ENCODE measurements at places on chromosomes 16 and 17.

- DNase-seq, result no peak
Observed at GRCh38 chr17:62024866-62025265, 40.2 kb downstream of the MED13 start.

DNA sequence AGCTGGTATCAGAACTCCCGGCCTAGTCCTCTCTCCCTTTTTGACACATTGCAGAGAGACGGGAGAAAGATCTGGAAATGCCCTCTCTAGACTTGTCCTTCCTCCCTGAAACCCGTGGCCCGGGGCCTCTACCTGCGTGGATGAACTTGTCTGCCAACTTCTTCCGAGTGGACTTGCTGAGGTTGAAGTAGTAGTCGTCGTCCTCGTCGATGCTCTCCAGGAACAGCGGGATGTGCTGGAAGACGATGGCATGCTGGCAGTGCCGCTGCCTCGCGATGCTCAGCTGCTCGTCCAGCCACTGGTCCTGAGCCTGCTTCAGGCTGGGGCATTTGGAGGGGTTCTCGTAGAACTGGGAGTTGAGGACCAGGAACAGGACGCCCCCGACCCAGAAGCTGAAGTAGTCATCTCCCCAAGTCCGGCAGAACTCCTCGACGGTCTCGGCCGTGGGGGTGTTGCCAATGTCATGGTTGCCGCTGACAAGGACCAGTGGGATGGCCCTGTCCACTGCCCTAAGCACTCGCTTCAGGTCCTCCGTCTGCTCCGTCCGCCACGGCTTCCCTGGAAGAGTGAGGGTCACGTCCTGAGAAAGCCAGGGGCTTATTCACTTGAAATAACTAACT, 99.1 kb downstream of the CPPED1 start:
- no peak for DNase-seq

DNA sequence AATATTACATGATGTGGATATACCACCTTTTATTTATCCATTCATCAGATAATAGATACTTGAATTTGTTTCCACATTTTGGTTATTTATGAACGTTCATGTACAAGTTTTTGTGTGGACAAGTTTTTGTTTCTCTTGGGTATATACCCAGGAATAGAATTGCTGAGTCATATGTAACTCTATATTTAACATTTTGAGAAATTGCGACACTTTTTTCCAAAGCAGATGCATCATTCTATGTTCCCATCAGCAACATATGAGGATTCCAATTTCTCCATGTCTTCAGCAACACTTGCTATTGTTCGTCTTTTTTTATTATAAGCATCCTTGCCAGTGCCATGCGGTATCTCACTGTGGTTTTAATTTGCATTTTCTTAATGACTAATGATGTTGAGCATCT, 93.9 kb downstream of the GSG1L start:
- no peak for DNase-seq

DNA sequence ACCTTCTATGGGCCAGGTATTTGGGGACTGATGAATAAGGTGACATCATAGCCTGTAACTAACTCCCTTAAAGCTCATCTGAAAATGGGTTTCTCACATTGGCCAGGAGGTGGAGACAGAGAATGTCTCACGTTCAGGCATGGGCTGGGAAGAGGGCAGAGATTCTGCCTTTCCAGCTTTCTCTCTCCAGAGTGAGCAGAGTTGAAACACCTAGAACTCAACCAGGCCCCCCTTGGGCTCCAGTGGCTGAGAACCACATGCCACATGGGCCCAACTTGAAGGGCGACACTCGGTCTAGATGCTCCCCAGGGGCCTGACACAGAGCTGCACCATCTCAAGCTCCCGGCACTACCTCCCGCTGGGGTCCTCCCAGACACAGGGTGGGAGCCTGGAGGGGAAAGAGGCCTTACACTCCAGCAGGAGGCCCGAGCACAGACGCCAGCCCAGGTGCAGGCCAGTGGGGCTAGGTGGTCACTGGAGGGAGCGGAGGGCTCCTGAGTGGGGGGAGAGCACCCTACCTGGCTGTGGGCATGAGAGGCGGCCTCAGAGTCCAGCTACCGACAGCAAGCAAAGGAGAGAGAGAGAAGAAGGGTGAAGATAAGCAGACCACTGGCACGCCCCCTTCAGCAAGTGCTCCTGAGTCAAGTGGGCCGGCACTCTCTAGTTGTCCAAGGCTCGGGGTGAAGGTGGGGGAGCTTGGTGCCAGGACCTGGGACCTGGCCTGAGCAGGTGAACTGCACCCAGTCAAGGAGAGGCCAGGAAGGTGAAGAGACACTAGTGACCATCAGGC, 55.9 kb downstream of the MYO18A start:
- peak; percentile 61 for DNase-seq

GRCh38 chr16:58853854-58854791, 120.0 kb upstream of the GOT2 start:
- no peak for DNase-seq

- DNase-seq, result no peak
Observed at GRCh38 chr17:48770954-48771353, 42.4 kb upstream of the HOXB13 start.

DNA sequence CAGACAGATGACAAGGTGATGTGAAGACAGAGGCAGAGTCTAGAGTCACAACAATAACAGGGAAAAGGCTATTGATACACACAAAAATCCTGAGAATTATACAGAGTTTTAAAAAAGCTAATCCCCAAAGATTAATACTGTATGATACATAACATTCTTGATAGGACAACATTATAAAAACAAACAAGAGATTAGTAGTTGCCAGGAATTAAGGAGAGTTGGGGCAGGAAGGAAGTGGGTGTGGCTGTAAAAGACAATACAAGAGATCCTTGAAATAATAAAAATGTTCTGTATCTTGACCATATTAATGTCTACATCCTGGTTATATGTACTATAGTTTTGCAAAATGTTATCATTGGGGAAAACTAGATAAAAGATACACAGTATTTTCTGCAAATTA, 309.5 kb upstream of the PMFBP1 start:
- DNase-seq, result no peak

GRCh38 chr17:82767041-82767754, 15.3 kb downstream of the TBCD start:
- DNase-seq, result peak; percentile 85

- no peak for DNase-seq
Observed at GRCh38 chr16:84597931-84598351, 19.9 kb downstream of the COTL1 start.

GRCh38 chr16:2284001-2284770, 16.3 kb upstream of the RNPS1 start:
- DNase-seq, result no peak

DNA sequence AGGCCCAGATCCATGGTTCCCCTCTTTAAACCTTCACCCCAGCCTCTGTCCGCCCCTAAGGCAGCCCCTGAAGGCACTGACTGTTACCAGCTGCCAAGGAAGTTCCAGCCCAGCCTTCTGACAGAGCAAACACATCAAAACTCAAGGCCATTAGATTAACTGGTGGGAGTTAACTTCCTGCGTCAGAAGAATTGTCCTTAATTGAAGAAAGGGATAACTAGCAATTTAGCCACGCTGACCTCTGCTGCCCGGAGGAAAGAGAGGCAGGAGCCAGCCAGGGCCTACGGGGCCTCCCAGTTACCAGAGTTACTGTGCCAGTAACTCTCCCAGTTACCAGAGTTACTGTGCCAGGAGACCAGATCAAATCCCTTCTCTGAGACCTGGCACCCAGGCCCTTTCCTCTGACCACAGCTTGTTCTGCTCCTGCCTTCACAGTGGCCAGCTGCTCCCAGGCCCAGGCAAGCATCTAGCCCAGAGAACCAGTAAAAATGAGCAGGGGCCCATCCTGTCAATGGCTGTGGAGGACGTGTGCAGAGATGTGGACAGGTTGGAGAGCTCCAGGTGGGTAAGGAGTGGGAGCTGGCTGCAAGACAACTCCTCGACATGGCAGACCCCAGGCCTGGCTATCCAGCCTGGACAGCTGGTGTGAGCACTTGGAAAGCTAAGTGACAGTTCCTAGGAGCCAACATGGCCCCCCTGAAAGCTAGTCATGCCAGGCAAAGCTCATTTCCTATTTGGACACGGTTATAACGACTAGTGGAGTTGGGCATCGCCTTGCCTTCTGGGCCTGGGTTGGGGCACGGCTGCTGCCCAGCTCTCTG, 2.8 kb upstream of the PITPNM3 start:
- no peak for DNase-seq

DNA sequence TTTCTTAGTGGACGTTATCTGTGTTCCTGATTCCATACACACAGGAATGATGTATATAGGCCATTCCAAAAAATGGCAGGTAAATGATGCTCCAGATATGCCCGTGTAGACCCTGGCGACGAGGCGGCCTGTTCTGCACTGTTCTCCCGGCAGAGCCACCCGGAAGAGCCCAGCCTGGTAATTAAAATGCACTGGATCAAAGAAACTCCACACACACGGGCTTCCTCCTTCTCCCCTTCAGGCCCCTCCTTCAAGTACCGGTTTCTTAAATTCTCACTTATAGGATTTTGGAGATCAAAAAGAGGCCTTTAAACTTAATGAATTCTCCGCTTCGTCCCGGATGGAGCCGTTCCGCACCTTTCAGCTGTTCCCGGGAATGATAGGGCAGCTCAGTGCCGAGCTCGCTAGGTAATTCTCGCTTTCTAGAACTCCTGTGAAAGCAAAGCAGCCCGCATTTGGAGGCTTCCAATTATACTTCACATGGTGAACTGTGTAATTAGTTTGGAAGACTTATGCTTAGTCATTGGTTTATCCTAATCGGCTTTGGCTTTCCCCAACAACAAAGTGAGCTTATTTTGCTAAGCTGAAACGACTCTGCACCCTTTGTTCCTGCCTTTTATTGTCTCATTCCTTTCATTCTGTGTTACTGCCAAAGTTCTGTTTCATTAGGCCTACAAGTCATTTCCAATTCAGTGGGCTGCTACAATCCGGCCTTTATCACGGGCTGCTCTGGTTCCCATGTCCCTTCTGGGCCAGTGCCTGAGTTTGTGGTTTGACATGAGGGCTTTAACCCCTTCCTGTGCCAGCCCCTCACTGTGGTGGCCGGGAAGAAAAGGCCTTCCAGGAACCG, 150.0 kb downstream of the MSI2 start:
- DNase-seq, result peak; percentile 91

GRCh38 chr16:87392821-87393679, 914 bp downstream of the MAP1LC3B start:
- DNase-seq, result no peak

GRCh38 chr17:78839762-78840529, 668 bp downstream of the USP36 start:
- DNase-seq, result no peak

DNA sequence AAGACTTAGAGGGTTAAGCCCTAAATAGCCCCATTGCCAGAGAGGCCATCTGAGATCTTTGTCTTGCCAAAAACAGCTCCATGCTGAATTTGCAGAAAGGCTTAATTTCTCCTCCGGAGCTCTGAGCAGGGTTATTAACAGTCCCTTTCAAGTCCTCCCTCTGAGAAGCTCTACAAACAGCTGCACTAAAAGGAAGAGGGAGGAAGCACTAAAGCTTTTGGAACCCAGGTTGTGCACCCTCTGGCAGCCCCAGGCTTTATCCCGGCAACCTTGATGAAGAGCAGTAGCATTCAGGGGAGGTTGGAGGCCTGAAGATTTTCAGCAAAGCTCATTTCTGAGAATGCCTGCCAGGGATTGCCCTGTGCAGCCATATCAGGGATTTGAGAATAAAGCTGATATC, 554.7 kb downstream of the RBFOX1 start:
- no peak for DNase-seq

GRCh38 chr16:75644240-75645012, 3.0 kb downstream of the KARS1 start:
- peak; percentile 66 for DNase-seq

DNA sequence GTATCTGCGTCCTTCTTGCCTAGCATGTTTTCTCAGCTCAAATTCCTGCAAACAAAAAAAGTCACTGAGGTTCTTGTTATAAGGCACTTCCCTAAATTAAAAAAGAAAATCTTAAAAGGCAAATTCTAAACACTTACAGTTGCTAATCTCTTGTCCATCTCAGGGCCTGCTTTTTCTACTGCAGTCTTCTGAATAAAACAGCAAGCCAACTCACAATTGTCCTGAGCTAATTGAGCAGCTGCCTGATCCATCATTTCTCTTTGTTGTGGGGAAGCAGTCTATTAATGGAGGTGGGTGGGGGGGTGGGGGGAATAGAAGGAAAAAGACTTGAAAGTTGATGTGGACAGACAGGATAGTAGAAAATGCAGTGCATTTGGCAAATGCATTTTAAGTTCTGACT, 27.0 kb downstream of the SETD6 start:
- no peak for DNase-seq

GRCh38 chr17:41717408-41718286, 5.5 kb downstream of the GAST start:
- no peak for DNase-seq

GRCh38 chr16:15521390-15521757, 87.0 kb downstream of the BMERB1 start:
- DNase-seq, result no peak

DNA sequence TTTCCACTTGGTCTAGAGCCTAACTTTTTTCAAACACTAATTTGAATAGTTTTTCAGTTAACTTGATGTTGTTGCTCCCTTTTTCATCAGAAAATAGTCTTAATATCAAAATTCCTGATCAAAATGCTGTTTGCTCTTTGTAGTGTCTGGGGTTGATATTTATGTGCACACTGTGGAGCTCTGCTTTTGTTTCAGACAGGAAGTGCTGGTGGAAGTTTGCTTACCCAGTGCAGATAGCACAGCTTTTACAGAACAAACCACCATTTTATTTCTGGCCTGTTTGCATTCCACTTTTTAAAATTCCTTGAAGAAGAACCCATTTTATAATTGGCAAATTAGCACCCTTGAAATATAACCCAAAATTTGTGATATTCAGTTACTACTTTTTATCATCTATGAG, 125.4 kb downstream of the MRTFB start:
- no peak for DNase-seq

GRCh38 chr16:25978218-25978617, 286.5 kb downstream of the HS3ST4 start:
- no peak for DNase-seq

DNA sequence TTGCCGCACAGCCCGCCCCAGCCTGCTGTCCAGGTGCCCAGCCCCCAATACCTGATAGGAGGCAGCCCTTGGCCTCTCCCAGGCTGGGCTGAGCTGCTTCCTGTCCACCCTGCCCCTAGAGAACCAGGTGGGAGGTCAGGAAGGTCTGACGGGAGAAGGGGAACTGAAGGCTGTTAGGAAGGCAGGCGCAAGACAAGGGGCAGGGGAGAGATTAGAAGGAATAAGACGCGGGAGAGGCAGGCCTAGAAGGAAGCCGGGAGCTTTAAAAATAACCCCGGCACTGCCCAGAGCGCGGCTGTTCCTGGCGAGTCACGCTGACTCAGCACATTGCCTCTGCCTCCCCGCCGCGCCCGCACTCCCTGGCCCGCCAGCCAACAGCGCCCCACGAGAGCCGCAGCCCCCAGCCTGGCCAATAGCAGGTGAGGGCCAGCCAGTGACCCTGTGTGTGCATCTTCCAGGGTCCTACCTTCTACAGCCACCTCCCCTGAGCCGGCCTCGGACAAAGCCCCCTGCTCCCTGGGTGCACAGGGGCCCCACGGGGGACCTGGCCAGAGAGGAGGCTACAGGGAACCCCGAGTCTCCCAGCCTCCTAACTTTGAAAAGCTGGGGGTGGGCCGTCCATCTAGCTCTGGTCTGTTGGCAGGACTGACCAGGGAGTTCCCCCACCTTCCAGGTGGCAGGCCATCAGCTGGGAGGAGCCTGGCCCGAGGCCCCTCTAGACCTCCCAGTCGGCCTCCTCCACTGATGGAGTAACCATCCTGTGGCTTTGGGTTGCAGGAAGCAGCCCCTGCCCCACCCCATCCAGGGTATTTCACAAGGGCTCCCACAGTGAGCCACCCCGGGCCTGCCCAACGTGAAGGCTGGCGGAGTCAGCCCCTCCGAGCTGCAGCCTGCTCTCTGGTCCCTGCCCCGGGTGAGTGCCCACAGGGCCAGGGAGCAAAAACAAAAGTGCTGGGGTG, 4.0 kb downstream of the MAFG start:
- peak; percentile 87 for DNase-seq

- DNase-seq, result no peak
Observed at GRCh38 chr17:75260641-75261335, 618 bp downstream of the GGA3 start.

Measured in WERI-Rb-1 (cell line).